ENCODE measurements at places on chromosomes 7 and 10.
A peak's percentile ranks its signal among the peaks of the same experiment; 100 is the strongest.

DNA sequence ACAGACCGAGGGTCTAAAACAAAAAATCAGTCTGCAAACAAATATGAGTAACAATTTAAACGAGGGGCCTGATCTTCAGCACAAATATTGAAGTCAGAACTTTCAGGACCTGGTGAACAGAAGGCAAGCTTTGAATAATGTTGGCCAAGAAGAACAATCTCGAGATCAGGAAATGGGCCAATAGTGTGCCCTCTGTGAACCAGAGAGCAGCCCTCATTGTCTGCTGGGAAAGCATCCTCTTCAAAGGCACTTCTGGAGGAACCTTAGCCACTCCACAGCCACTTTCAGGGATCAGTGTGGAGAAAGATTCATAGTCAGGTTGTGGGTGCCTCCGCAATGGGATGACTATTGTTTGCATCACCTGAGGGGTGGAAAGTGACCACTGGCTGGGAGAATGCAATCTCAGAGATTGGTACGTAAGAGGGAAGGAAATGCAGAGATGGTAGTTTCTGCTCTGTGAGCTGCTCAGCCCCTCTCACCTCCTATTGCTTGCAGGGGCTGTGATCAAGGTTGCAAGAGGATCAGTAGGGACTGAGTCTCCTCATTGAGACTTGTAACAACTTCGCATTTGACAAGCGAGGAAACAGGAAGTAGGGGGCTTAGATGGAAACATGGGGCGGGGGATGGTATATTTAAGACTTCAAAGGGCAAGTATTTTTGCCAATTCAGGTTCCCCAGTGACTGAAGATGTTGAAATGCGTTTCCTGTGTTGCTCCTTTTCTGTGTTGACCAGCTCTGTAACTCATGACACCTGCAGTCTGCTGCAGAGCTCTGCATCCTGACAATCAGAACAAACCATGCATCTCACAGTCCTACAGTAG is 28.4 kb upstream of the IFRD1 start:
- DNase-seq, result no peak

- DNase-seq, result peak; percentile 18
Observed at GRCh38 chr10:14838582-14839304, 637 bp downstream of the HSPA14 start.

DNA sequence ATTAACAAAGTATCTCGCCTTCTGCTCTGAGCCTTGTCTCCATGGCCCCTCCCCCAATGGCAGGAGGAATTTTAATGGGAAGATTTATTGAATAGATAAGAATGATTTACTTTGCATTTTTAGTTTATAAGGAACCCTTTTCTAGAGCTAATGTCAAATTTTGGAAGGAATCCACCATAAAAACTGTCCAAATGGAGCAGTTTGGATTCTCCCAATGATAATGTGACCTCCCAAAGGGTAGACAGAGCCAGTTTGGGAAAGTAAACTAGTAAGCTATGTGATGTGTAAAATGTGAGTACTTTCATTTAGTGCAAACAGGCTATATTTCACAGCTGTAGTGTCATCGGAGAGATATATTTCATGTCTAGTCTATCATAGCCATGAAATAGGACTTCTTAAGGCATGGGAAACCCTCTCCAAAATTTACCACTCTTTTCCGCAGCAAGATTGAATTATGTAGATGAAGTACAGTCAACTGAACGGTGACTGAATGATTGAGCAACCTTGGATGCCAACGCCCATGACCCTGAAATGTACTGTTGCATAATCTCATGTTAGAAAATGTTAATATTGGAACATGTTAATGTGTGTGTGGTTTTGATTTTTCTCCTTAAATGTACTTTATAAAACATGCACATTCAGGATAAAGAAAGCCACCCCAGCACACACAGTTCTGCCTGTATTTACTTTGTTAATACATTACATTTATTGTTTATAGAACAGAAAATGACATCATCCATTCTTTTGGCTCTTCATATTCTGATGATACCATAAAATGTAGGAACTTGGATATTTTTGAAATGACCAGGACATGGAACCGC is 140.6 kb downstream of the NRP1 start:
- DNase-seq, result no peak

GRCh38 chr7:111363099-111363498 is 199.2 kb downstream of the IMMP2L start:
- DNase-seq, result no peak

DNA sequence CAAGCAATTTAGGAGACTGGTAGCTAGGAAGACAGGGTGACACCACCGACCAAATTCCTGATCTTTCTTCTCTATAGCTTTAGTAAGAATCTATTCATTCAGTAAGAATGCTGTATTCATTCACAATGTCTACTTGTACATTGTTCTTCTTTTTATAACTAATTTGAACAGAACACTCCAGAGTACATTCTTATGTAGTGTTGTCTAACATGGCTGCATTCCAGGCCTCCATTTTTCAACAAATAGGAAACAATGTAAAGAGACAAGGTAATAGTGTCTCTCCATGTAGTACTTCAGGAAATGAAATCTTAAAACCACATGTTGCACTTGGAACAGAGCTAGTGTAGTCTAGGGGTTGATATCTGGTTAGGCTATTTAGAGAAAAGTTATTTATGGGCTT is 1.8 kb downstream of the VCL start:
- DNase-seq, result no peak

GRCh38 chr7:67843001-67843565 is 846.5 kb downstream of the TYW1 start:
- DNase-seq, result no peak

- no peak for DNase-seq
Observed at GRCh38 chr10:49356944-49357343, 38.9 kb downstream of the DRGX start.

DNA sequence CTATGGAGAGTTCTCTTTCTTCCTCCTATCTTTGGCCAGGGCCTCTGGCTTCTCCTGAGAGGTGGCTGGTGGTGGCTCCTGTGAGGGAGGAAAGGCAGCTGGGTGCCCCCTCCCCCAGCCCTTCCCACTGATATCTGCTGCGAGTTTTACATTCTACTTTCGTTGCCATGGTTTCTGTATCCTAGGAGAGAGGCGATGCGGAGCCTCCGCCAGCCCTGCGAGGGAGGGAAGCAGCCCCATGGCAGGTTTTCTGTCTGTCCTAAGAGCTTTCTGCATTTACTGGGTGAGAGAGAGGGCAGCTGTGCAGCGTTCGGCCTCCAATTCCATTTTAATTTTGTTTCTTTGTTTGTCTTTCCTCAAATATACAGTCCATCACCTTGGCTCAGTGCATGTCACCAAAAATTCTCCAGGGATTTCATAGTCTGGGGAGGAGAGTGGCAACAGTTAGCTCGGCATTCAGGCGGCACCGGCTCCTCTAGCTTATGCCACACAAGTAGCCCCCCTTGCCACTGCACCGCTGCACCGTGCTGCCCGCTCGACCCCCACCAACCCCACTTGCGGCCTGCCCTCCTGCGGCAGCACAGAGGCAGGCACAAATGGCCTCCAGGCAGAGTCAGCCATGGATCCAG is 20.4 kb downstream of the DNAJB12 start:
- no peak for DNase-seq

DNA sequence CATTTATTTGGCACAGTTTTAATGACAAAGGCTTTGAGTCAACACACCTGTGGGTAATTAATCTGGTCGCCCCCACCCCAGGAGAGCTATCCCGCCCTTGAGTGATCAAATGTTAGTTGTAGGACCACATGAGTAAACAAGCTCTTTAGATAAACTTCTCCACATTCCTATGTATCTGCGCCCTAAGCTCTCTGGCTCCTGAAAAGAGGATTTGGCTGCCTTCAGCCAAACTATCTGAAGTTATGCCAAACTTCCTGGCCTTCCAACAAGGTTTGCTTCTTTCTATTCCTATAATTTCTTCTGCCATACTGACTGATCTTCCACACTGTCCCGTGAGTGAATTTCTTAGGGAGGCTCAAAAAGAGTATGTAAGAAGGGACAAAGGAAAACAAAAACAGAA is 134.2 kb downstream of the RALA start:
- DNase-seq, result no peak

GRCh38 chr7:141074162-141074991 is 513 bp downstream of the TMEM178B start:
- peak; percentile 19 for DNase-seq

GRCh38 chr10:130728531-130729215 is 582.8 kb downstream of the TCERG1L start:
- no peak for DNase-seq

GRCh38 chr7:48786951-48787350 is 137.4 kb upstream of the CDC14C start:
- no peak for DNase-seq

GRCh38 chr10:97307866-97308780 is 10.9 kb upstream of the FRAT1 start:
- DNase-seq, result no peak

- no peak for DNase-seq
Observed at GRCh38 chr10:5522913-5523560, 1.7 kb upstream of the CALML3 start.

DNA sequence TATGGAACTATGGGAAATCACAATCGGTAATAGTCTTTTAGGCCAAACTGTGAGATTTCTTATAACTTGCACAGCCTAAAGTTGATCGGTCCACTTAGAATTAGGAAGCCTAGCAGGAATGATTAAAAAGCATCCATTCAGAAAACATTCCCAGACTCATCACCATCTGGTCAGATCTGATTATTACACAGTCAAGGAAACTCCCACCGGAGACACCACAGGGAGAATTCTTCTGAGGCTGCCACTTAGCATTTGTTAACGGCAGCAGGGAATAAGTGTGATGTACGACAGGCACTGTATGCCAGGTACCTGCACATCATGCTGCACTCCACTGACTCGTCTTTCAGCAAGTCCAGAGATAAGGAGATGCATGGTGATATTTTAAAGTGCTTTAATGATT is 227.6 kb upstream of the STEAP1 start:
- no peak for DNase-seq

DNA sequence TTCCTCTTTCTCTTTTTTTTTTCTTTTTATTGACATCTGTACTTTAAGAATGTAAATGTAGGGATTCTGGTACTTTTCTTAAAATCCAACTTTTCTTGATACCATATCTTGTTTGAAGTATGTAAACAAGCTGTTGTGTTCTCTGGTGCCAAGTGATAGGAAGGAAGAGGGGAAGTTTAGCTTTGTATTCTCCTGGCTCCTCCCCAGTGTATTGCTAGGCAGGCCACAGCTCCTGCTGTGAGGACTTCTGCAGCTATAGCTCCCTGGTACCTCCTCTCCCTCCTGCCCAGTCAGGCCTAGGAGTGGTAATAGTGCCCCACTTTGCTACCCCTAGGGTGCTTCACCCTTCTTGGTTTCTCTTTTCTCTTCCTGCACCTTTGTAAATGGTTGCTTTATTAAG is 45.3 kb upstream of the SP8 start:
- DNase-seq, result no peak

Data from T47D (cell line).